Stimulated activated CD4-positive, alpha-beta T cell treated with anti-CD3 and anti-CD28 coated beads, TNF-alpha, amount 100 ng/mL, for 24 hours (primary cell): ENCODE measurements at places on chromosomes 12 and 14.
A peak's percentile ranks its signal among the peaks of the same experiment; 100 is the strongest.

DNA sequence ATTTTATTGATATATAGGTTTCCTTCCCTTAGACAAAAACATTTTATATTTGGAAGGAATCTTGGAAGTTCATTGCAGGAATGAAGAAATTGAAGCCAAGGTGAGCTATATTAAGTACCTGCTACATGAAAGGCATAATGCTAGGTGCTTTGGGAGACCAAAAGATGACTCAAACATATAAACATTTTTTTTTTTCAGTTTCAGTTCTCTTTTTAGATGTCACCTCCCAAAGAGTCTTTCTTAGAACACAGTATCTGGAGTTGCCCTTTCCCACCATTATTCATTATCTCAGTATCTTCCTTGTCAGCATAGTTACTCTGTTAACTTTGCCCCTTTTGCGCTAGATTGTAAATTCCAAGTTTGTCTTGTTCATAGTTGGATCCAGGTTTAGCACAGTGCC, 1.1 kb downstream of the LIN52 start:
- no peak for DNase-seq

GRCh38 chr14:44616204-44616603, 109.1 kb upstream of the FSCB start:
- no peak for DNase-seq

DNA sequence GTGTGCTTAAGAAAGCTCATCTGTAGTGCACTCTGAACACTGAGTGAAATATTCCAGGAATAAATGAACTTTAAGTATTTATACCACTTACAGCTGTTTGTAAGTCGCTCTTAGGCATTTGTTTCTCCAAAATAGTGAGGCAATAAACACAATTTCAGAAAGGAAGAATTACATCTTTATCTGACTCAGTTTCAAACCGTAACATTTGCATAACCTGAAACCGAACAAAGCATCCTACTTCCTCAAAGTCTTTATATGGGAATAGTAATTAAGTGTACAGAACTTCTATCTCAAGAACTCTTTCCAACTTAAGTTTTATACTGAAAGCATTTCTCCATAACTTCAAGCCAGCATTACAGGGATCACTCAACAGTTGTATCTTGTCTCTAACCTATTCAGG, 58.4 kb downstream of the SOX5 start:
- no peak for DNase-seq

DNA sequence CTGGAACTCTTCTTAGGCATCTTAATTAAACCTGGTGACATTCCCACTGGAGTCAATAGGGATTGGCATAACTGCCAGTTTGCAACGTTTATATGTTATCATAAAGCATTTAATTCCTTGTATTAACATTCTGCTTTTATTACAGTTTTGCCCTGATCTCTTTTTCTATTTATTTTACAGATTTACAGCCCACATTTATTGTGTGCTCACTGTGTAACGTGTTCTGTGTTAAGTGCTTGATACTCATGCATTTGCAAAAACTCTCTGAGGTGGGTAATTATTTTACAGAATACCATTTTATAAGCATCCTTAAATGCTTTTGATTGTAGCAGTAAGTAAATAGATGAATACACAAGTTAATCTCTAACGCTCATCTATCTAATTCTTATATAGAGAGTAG, 341.5 kb upstream of the FAR2 start:
- no peak for DNase-seq

GRCh38 chr12:116806845-116807440, 68.8 kb downstream of the RNFT2 start:
- no peak for DNase-seq

DNA sequence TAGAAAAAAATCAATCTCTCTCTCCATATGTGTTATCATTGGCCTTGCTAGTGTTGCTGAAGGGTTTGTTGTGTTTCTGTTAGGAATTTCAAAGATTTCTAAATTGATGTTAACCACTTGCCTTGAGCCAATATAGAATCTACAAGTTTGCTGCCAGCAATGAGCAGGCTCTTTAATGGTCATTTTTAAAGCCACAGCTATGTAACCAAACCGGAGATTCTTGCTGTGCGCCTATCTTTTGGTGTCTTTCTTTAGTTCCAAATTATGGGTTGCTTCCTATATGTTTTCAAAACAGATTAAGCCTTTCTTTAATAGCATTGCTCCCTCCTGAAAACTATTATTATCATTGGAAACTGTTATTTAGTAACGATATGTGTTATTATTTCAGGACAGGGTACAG, 545.7 kb downstream of the DIO2 start:
- no peak for DNase-seq

- no peak for DNase-seq
Measured at GRCh38 chr14:85538636-85539035, 8.7 kb downstream of the FLRT2 start.

GRCh38 chr12:107612508-107612907, 73.1 kb upstream of the PWP1 start:
- no peak for DNase-seq

DNA sequence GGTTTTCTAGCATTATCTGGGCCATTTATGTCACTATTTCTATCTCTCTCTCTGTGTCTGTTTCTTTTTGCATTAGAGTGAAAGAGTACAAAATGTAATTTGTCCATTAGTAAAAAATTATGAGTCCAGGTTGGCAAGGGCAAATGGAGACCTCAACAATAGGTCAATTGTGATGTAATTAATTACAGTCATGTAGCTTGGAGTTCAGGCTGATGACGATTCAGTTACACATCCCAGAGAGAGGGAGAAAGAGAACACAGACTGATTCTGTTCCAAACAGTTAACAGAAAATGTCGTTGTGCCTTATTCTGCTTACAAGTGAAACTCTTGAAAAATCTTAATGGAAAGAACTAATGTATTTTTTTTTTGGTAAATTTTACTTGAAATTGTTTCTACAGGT, 83.3 kb downstream of the ATXN7L3B start:
- no peak for DNase-seq

DNA sequence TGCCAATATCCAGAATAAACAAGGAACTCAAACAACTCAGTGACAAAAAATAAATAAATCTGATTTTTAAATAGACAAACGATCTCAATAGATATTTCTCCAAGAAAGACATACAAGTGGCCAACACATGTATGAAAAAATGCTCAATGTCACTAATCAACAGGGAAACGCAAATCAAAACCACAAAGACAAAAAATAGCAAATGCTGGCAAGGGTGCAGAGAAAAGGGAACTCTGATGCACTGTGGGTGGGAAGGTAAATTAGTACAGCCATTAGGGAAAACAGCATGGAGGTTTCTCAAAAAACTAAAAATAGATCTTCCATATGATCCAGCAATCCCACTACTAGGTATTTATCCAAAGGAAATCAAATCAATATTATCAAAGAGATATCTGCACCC, 3.5 kb upstream of the EIF5 start:
- no peak for DNase-seq

DNA sequence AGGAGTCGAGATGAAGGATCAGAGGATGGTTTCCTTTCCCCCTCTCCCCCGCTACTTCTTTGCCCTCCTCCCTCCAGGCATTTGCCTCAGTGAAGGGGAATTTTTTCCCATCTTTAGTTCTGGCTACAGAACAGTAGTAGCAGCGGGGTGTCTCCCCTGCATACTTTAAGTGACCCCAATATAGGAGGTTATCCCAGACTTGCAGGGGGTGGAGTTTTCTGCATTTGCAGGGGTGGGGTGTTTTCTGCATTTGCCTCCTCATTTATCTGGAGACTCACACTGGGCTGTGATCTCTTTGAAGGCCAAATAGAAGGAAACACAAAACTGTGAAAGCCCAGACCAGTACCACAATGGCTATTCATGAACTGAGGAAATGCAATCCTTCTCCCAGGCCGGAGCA, 19.8 kb downstream of the PTPRB start:
- DNase-seq = no peak

DNA sequence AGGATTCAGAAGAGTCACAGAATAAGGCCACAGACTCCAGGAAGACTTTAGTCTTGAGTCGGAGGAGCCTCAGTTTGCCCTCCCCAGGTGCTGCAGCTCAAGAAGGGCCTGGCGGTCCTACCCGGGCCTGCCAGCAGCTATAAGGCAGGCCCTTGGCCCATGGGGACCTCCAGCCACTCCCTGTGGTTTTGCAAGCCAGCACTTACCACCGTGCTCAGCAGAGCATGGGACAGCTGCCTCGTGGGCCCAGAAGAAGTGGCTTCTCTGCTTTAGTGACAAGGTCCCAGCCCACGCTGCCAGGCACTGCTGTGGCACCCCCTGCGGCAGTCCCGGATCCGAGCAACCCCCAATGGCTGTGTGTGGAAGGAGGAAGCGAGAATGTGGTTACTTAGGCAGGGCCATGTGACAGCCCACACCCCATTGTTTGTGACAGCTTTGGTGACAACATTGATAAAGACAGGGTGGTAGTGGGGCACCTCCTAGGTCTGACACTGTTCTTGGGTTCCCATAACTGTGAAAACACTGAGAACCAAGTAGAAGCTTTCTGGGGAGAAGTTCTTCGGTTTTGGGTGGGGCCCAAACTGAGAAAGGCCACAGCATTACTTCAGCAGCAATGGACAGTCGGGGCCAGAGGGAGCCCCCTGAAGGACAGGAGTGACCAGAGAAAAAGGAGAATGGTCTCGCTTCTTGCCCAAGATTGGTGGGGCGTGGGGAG, at the start of gene SELPLG:
SELPLG (minus strand) TSS at position 361 of the 715 bp plus-strand sequence. CDS start 9,587 bp downstream, outside the sequence.
- DNase-seq = peak; percentile 73

GRCh38 chr14:73237219-73237785, at the start of gene PAPLN:
TSS of gene PAPLN (plus strand) at chr14:73237506. CDS start at chr14:73239779, 2,273 bp downstream.
- DNase-seq = no peak

DNA sequence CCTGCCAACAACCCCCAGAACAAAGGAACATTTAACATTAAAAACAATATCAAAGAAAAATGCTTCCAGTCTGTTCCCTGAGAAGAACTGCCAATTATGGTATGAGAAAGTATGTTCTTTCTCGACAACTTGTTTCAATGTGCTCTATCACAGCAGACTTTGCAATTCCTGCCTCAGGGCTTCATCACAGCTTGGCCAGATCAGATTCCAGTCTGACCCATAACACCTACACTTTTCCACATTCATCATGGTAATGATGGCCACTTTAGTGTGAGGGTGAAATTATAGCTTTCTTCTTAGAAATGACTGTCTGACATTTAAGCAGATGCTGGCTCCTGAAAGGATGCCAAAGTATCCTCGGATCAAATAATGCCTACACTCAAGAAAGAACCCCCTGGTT, 17.0 kb downstream of the NEK9 start:
- no peak for DNase-seq

GRCh38 chr14:56378046-56378445, 201.6 kb upstream of the TMEM260 start:
- no peak for DNase-seq

GRCh38 chr12:45235087-45236025, 19.5 kb downstream of the ANO6 start:
- no peak for DNase-seq

GRCh38 chr12:108678104-108678730, 44.5 kb upstream of the SELPLG start:
- no peak for DNase-seq

- DNase-seq = peak; percentile 48
Measured at GRCh38 chr12:11581179-11581755, 68.2 kb upstream of the ETV6 start.

GRCh38 chr14:67986131-67986841, 166.7 kb downstream of the RAD51B start:
- no peak for DNase-seq

DNA sequence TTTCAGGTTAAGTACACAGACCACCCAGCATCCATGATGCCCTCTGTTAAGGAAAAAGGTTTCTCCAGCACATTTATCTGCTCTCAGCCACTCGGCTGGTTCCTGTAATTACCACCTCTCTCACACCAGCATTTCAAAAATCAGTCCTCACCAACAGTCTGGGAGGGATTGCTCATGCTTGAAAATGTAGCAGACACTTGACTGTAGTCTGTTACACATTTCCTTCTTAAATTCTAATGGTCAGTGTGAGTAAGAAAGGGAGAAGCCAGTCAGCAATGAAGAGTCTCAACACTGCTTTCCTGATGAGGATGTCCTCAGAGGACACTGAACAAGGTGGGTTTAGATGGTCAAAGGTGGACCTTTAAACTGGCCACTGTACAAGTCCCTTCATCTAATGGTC, 6.0 kb downstream of the ZBTB39 start:
- no peak for DNase-seq

GRCh38 chr14:92688434-92689375, 59.7 kb downstream of the LGMN start:
- no peak for DNase-seq

GRCh38 chr14:71355324-71356201, 448.3 kb downstream of the PCNX1 start:
- no peak for DNase-seq

DNA sequence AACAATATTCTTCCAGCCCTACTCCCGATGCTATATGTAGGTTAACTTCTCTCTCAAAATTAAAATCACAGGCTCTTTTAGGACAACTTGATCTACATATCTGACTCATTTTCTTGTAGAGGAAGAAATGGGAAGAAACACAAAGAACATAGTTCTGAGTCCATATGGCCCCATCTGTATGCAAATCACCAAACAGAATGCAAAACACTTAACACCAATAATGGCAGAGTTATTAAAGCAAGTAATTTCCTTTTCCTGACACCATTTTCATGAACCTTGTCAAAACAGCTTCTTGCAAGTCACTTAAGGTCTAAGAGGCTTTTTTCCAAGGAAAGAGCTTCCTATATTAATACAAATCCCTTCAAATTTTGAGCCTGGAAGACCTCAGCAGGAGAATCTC, 300.4 kb upstream of the CLEC14A start:
- DNase-seq = no peak

DNA sequence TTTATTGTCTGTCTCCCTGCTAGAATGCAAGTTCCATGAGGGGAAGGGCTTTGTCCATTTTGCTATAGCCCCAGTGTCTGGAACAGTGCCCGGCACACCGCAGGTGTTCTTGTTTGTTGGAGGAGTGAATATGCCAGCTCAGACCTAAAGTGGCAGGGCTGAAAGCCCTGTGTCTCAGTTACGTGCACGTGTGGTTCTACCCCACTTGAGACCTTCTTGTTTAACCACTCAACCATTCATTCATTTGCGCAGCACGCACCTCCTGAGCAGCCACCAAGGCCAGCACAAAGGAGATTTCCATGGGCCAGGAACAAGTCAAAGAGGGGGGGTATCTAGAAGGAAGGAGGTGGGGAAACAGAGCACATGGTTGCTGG, 338.0 kb upstream of the FKBP4 start:
- no peak for DNase-seq

GRCh38 chr14:89258728-89259273, 158.2 kb downstream of the FOXN3 start:
- DNase-seq = no peak

DNA sequence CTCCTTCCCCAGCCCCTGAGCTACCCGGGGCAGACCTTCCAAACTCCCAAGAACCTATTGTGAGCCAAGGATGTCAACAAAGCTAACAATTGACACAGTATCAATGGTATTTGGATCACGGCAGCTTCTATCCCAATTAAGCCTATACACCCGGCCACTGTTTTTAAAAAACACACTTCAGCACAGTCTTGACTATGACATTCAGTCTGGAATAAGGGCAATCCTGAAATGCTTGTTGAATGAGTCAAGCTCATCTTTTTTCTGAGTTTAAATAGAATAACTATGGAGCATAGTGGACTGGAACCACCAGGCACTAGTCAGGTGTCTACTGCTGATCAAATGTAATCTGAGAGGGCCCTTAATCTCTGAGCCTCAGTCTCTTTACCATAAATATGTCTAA, 5.7 kb downstream of the DENND5B start:
- no peak for DNase-seq
